ENCODE measurements at places on chromosomes 1 and 21.
A peak's percentile ranks its signal among the peaks of the same experiment; 100 is the strongest.

- no peak for DNase-seq
These were observed 141.1 kb downstream of the TRIM33 start for GRCh38 chr1:114369930-114370329.

DNA sequence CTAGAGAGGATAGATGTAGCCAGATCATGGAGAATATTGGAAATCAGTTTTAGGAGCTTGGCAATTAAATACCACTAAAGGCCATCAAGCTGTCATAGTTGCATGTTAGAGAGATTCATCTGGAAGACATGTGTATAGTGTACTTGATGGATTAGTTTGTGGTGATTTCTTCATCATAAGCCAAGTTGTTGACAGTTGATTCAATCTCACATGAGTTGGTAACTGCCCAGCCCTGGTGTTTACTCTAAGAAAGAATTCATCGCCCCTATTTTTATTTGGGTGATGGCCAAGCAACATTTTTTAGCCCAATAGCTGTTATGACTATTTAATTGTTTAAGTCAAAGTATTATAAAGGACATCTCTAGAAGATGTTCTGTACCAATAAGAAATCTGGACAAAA is 737.6 kb downstream of the PLA2G4A start:
- no peak for DNase-seq

DNA sequence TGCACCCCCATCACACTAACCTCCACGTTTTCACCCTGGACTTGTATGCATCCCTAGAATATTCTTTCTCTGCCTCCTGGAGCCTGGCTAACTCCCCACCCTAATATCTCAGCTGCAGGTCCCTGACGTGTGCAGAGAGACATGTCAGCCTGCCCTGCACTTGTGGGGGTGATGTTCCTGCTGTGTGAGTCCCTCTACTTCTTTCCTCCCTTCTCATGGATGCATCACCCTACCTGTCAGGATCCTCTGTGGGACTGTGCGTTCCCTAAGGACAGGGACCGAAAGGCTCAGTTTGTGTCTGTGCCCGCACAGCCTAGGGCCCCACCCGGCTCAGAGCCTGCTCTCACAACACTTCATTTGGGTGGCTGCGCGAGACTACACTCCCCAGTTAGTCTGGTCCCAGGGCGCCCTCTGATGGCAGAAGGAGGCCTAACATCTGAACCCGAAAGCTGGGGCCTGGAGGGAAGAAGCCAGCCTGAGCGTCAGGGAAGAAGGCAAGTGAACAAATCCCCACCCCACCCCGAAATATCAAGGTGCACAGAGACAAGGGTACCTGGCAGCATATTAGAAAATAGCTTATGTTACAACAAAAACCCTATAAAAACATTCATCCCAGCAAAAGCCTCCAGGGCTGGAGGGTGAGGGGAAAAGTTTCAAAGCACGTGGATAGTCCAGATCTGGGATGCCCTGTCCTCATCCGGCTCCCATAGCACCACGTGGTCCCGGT is 3.7 kb downstream of the CD52 start:
- peak; percentile 58 for DNase-seq

DNA sequence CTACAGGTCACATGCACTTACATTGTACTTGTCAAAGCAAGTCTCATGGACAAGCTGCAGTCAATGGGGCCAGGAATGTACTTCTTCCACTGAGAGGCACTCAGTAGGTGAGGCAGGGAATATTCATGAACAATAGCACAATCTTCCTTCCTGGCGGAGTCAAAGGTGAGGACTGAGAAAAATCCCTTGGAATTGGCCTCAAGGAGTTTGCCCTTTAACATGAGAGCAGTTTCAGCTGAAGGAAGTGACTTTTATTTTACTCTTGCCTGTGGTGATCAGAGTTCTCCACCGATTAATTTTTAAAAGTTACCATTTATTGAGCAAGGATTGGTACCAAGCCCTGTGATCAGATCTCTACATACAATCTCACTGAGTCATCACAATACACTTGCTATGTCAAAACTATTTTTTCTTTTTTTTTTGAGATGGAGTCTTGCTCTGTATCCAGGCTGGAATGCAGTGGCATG is 11.2 kb upstream of the AK2 start:
- no peak for DNase-seq

DNA sequence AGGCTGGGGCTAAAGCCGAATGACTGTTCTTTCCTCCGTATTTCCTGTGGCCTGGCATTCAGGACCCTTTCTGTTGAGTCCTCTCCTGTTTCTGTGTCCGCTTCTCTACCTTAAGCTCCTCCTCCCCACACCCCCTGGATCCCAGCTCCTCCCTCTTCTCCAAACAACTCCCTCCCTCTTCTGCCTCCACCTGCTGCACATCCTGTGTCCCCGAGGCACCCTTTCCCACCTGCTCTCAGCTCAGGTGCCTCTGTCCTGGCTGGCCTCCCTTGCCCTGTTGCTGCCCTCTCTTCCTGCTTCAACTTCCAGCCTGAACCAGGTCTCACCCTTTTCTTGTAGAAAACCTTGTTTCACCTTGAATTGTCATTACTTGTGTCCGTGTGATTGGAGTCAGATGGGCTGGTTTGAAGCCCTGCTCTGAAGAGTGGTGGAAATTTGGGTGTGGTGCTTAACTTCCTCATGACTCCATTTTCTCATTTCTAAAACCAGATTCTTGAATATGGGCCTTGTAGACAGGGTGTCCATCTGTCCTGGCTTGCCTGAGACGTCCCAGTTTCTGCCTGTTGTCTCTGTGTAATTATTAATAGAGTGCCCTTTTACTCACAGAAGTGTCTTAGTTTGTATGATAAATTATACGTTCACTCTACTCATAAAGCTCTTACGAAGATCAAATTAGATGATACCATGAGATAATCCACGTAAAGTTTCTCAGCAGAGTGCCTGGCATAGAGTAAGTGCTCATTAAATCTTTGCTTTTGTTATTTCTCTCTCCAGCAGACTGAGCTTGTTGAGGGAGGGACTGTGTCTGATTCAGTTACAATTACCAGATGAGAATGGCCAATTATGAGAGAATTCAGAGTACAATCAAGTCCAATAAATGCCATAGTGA is 58.9 kb upstream of the TRABD2B start:
- DNase-seq, result peak; percentile 58

GRCh38 chr1:235397733-235398132 is 30.5 kb downstream of the TBCE start:
- DNase-seq, result no peak

DNA sequence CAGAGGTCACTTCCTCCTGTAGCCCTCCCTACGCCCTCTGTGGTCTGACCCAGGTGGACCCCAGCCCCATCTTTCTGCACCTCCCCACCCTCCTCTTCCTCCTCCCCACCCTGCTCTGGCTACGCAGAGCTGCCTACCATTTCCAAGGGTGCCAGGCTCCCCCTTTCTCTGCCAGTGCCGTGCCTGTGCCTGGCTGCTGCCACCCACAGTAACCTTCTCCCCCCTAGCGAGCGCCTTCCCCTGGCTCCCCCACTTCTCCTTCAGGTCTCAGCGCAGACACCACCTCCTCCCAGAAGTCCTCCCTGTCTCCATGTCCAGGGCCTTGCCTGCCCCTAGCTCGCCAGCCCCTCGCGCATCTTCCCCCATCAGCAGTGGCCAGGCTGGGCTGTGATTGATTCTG is 471.5 kb downstream of the PTPRU start:
- DNase-seq, result no peak

GRCh38 chr1:86282611-86283010 is 113.5 kb downstream of the ODF2L start:
- DNase-seq, result no peak

DNA sequence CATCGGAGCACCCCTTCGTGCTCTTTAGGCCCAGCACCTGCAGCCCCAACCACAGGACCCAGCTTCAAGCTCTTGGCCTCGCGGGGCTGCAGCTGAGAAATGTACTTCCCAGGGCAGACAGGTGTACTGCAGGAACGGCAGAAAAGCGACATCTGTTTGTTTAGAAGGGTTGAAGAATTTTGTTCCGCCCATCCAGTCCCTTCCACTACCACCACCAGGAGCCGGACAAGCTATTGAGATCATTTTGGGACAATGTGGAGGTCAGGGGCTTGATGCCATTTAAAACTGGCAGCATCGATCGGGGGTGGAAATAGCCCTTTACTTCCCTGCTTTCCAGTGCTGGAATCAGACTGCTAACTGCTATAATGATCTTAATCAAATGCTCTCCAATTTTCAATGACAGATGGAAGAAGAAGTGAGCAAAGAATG is 1.7 kb downstream of the SERTAD4 start:
- DNase-seq, result no peak

GRCh38 chr1:7313826-7314225 is 457.3 kb upstream of the VAMP3 start:
- DNase-seq, result no peak

DNA sequence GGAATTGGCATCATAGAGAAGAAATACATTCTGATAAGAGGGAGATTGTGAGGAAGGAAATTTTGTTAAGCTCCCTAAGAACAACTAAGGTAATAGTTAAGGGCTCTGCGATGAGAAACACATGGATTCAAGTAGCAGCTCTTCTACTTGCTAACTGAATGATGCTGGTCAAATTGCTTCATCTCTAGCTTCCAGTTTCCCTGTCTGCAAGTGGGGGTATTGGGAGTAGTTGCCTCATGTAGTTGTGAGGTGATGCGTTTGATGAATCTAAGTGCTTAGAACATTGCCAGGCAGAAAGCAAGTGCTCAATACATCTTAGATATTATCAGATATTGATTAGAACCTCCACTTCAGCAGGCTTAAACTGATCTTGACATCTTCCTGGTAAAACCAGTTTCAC is 84.8 kb downstream of the CD58 start:
- DNase-seq, result no peak

DNA sequence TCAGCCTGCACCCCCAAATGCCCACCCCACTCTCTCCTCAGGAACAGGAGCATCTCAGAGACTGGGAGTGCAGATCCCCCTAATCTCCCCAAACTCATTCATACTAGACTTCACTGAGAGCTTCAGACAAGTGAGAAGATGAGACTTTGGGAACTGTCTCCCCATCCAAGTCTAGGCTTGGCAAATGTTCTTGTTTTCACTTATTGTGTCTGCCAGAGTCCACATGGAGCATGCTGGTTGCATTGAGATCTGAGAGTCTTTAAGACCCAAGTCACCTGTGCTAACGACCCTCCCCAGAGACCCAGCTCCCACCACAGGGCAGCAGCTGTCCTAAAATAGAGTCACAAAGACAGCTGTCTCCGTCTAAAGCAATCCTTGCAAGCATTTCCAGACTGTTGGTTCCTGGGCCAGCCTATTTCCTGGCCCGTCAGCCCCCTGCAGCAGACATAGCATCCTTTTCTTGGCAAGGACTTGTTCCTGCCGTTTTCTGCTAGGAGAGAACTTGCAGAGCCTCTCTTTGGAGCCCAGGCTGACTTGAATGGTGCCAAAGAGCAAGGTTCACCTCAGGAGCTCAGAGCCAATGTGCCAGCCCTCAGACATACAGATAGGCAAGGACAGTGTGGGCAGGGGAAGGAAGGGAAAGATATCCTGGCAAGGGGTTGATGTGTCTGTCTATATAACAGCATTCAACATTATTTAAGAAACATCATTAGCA is 1.9 kb upstream of the CNTN2 start:
- no peak for DNase-seq

GRCh38 chr1:113199760-113200455 is 126.9 kb downstream of the LRIG2 start:
- no peak for DNase-seq

DNA sequence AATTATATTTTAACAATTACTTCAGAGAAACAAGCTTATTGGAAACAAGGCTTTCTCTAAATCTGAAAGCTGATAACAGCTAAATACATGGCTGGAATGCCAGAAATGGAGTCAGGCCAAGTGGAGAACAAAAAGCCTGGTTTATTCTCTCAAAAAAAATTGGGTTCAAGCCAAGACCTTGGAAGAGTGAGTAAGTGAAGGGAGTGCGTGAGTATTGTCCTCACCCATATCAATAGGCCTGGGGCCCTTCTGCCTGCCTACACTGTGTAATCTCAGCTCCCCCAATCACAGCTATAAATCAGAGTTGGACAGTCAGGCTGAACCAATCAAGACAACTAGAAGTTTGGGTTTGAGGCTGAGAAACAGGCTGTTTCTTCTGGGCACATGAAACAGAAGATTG is 7.4 kb downstream of the KYAT3 start:
- no peak for DNase-seq

- DNase-seq, result no peak
These were observed 297.3 kb upstream of the KAZN start for GRCh38 chr1:14300991-14301703.

DNA sequence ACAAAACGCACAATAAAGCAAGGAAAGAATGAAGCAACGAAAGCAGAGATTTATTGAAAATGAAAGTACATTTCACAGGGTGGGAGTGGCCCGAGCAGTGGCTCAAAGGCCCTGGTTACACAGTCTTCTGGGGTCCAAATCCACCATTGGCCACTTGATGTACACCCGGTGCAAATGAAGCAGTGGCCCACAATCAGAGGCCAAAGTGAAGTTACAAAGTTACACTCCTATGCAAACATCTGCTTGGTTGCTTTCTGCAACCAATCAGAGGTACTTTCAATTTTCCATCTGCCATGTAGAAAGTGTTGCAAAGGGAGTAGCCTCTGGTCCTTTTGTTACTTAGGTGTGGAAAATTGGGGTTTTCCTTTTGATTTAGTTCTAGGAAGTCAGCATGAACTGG is 10.0 kb upstream of the DNAH14 start:
- DNase-seq, result no peak

- no peak for DNase-seq
These were observed 100.5 kb downstream of the NAV1 start for GRCh38 chr1:201639391-201639790.

GRCh38 chr1:18241891-18242290 is 134.3 kb downstream of the IGSF21 start:
- DNase-seq, result no peak

DNA sequence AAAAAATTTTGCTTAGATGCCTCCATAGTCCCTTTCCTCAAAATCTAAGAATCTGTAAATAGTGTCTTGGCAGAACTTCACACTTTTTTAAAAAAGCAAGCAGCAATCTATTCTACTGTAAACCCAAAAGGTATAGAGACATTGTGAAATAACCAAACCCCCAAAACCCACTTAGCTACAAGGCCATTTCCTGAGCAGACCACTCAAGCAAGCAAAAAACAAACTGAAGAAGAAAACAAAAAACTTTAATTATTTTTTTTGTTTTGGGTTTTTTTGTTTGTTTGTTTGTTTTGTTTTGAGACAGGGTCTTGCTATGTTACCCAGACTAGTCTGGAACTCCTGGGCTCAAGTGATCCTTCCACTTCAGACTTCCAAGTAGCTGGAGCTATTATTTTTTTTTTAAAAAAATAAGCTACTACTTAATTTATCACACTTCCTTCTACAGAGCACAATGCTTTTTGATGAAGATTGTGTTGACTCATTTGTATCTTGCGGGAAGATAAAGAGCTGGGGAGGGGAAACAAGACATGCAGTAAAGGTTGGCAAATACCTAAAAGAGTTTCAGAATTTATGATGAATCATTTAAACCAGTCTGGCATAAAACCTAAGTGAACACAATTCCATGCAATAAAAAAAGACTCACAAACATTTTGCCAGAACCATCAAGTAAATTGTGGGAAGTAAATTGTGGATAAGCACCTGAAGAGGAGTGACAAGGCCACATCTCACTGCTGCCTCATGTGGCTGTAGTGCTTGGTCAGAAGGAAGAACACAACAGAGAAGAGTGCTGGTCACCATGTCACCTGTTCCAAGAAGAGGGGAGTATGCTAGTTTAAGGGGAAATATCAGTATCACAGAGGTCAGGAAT is 2.7 kb upstream of the PTPN22 start:
- peak; percentile 21 for DNase-seq

GRCh38 chr21:27681841-27682240 is 715.0 kb upstream of the ADAMTS5 start:
- no peak for DNase-seq
